ENCODE measurements at places on chromosomes 5 and 9. TPM values are rescaled to one million over a fixed set of nuclear protein-coding genes. Genes with fewer than 3 reads are reported as not detected.

Gene SIL1
- 45.7 TPM for total RNA-seq

- no peak overlapping the region for H3K27ac ChIP-seq
- DNase-seq, result no peak
- H3K27me3 ChIP-seq, result no peaks in the 10 kb centered on the region
- H3K4me3 ChIP-seq, result no peak overlapping the region
- no peaks in the 10 kb centered on the region for H3K4me1 ChIP-seq
Observed at GRCh38 chr5:68548959-68549676, 333.6 kb downstream of the PIK3R1 start.

Gene CD72
- 1.9 TPM for total RNA-seq

GRCh38 chr5:14753947-14754346 is 89.4 kb downstream of the OTULIN start:
- no peak for DNase-seq
- no peaks in the 10 kb centered on the region for H3K27me3 ChIP-seq
- H3K4me3 ChIP-seq, result no peak overlapping the region
- H3K27ac ChIP-seq, result no peak overlapping the region
- no peaks in the 10 kb centered on the region for H3K36me3 ChIP-seq
- peaks cover 3% of the 10 kb centered on the region for H3K4me1 ChIP-seq

DNA sequence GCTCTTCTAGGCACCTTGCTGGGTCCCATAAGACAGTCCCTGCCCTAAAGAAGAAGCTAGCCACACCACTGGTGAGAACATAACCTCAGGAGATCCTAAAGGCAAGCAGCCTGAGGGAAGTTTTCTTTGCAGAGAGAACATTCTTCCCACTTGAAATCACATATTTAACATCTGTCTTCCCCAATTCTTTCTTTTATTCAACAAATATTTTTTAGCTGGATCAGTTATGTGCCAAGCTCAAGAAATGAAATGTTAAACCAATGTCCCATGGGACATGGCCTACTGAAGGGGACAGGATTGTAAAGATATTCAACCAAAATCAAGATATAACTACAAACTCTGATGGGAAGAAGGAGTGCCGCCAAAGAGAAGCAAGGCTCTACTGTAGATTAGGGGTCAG is 36.5 kb downstream of the FOXI1 start:
- no peaks in the 10 kb centered on the region for H3K4me1 ChIP-seq
- H3K27me3 ChIP-seq, result no peaks in the 10 kb centered on the region
- no peak overlapping the region for H3K27ac ChIP-seq
- no peak overlapping the region for H3K4me3 ChIP-seq
- no peaks in the 10 kb centered on the region for H3K36me3 ChIP-seq

- no peaks in the 10 kb centered on the region for H3K36me3 ChIP-seq
- no peak for DNase-seq
- no peak overlapping the region for H3K27ac ChIP-seq
- H3K4me3 ChIP-seq, result no peak overlapping the region
Observed at GRCh38 chr5:52861368-52861767, 73.7 kb downstream of the ITGA1 start.

- H3K27ac ChIP-seq, result no peak overlapping the region
- H3K4me3 ChIP-seq, result no peak overlapping the region
Observed at GRCh38 chr5:158922263-158922592, 177.5 kb downstream of the EBF1 start.

GRCh38 chr9:1303932-1304331 is 253.8 kb downstream of the DMRT2 start:
- no peak for DNase-seq
- no peaks in the 10 kb centered on the region for H3K36me3 ChIP-seq
- no peak overlapping the region for H3K4me3 ChIP-seq

DNA sequence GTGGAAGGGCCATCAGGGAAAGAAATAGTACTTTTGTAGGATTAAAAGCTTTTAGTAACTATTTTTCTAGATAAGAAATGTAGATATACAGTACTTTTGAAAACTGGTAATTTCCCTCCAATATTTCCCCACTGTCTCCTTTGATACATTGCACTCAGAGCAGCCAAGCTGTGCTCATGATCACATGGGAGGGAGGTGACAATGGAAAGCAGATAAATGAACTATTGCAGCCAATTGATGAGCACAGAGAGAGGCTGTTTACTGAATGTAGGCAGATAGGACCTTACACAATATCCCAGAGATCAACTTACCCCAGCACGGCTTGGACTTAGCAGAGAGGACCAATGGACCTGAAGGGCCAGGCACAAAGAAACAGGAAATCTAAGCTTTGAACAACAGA is 178.0 kb upstream of the NREP start:
- H3K4me1 ChIP-seq, result no peaks in the 10 kb centered on the region
- H3K36me3 ChIP-seq, result no peaks in the 10 kb centered on the region
- H3K27me3 ChIP-seq, result no peaks in the 10 kb centered on the region
- no peak overlapping the region for H3K4me3 ChIP-seq

- peaks cover 46% of the 10 kb centered on the region for H3K4me1 ChIP-seq
- H3K4me3 ChIP-seq, result no peak overlapping the region
Observed at GRCh38 chr9:128940946-128941755, 6.3 kb downstream of the DOLK start.

GRCh38 chr5:68215898-68216244 is 315 bp downstream of the PIK3R1 start:
- peak; percentile 30 for DNase-seq
- H3K27me3 ChIP-seq, result no peaks in the 10 kb centered on the region
- no peaks in the 10 kb centered on the region for H3K36me3 ChIP-seq
- H3K4me1 ChIP-seq, result peaks cover 6% of the 10 kb centered on the region
- H3K4me3 ChIP-seq, result peak overlapping the region; percentile 97

Gene NUDT12
- total RNA-seq, result 27.1 TPM

- H3K4me3 ChIP-seq, result no peak overlapping the region
- no peak for DNase-seq
- H3K27ac ChIP-seq, result no peak overlapping the region
- H3K36me3 ChIP-seq, result no peaks in the 10 kb centered on the region
Observed at GRCh38 chr5:31711935-31712592, 73.1 kb downstream of the PDZD2 start.

DNA sequence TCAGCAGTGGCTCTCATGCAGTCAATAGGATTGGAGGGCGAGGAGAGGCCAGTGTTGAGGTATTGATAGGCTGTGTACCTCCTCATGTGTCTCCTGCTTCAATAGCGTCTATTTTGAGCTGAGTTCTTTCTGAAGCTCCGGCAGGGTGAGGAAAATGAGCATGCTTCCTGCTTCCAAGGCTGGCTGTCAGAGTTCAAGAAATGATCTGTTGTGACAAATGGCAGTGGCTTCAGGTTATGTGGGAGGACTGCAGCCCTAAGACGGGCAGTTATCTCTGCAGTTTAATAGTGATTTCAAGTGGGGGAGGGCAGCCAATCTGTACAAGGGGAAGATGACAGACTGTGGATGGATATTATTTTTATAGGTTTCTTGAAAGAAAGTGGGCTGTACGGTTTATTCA is 54.0 kb upstream of the CXCL14 start:
- H3K4me1 ChIP-seq, result no peaks in the 10 kb centered on the region
- H3K36me3 ChIP-seq, result no peaks in the 10 kb centered on the region
- H3K27me3 ChIP-seq, result no peaks in the 10 kb centered on the region
- no peak for DNase-seq
- no peak overlapping the region for H3K4me3 ChIP-seq

Gene ERGIC1
- 60.9 TPM for total RNA-seq

Gene SPATA9
- total RNA-seq, result not detected

Gene TNC
- total RNA-seq, result 154 TPM

GRCh38 chr5:78506261-78507024 is 142.1 kb downstream of the LHFPL2 start:
- H3K4me3 ChIP-seq, result no peak overlapping the region
- H3K4me1 ChIP-seq, result peaks cover 49% of the 10 kb centered on the region
- peak overlapping the region; percentile 48 for H3K27ac ChIP-seq
- H3K27me3 ChIP-seq, result no peaks in the 10 kb centered on the region
- no peak for DNase-seq

DNA sequence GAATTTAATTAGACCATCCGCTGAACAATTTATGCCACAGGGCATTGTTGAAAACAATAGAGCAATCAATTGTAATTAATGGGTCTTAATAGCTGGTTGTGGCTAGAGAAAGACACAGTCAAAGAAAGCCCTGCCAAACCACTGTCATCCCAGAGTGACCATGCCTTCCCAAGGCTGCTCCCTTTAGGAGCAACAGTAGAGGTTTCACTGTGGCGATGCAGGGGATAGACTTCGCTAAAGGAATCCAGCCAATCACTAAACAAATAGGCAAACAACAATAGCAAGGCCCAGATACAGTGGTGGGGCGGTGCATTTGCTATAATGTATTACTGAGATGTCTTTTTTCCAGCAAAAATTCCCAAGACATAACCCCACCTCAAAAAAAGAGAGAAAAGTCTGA is 87.8 kb upstream of the SLC27A6 start:
- no peak for DNase-seq
- H3K4me3 ChIP-seq, result no peak overlapping the region
- no peaks in the 10 kb centered on the region for H3K36me3 ChIP-seq
- no peaks in the 10 kb centered on the region for H3K27me3 ChIP-seq

GRCh38 chr5:56183506-56183905 is 49.6 kb downstream of the ANKRD55 start:
- no peak overlapping the region for H3K4me3 ChIP-seq
- DNase-seq, result no peak
- H3K27me3 ChIP-seq, result no peaks in the 10 kb centered on the region
- H3K36me3 ChIP-seq, result no peaks in the 10 kb centered on the region
- no peaks in the 10 kb centered on the region for H3K4me1 ChIP-seq
